Endothelial cell of coronary artery (primary cell): ENCODE measurements at places on chromosomes 5 and 9. TPM values are rescaled to one million over a fixed set of nuclear protein-coding genes. Genes with fewer than 3 reads are reported as not detected.

Gene DOCK8
- 0.36 and 0.56 TPM in 2 replicates for total RNA-seq

Gene SLC23A1
- total RNA-seq: not detected in 2 replicates

Gene CFAP77
- 0.09 TPM in 1 of 2 replicates, not detected in the other for total RNA-seq

Gene PROB1
- total RNA-seq: 0.72 and 1.2 TPM in 2 replicates

Gene CARTPT
- not detected in 2 replicates for total RNA-seq

Gene UBE2D2
- 53.9 and 56.6 TPM in 2 replicates for total RNA-seq

Gene SPINK7
- not detected in 2 replicates for total RNA-seq

Gene OLFML2A
- under 0.01 and 0.28 TPM in 2 replicates for total RNA-seq

Gene HAVCR2
- 0.19 TPM in 1 of 2 replicates, not detected in the other for total RNA-seq

Gene TMOD1
- 0.09 and 0.28 TPM in 2 replicates for total RNA-seq

Gene TPPP
- 0.18 and 0.19 TPM in 2 replicates for total RNA-seq

Gene TNIP1
- 66.2 and 149 TPM in 2 replicates for total RNA-seq

Gene CCDC171
- total RNA-seq: 0.56 and 0.81 TPM in 2 replicates

Gene TRMO
- total RNA-seq: 10.7 and 12.0 TPM in 2 replicates

Gene NUTM2G
- not detected in 2 replicates for total RNA-seq

Gene C9
- total RNA-seq: 0.27 TPM in 1 of 2 replicates, not detected in the other

Gene PPP3R2
- total RNA-seq: not detected in 2 replicates

Gene ZNF367
- 3.6 and 5.8 TPM in 2 replicates for total RNA-seq

Gene SLC1A3
- 0.19 TPM in 1 of 2 replicates, not detected in the other for total RNA-seq
